ENCODE measurements at places on chromosomes 6 and 20. TPM values are rescaled to one million over a fixed set of nuclear protein-coding genes. Genes with fewer than 3 reads are reported as not detected.

Gene GSTA1
- total RNA-seq: not detected

Gene RSPH4A
- total RNA-seq: not detected

Gene FAM50B
- total RNA-seq: 14.7 TPM

Gene ZDHHC14
- total RNA-seq: 9.1 TPM

Gene CST7
- 1.5 TPM for total RNA-seq

Gene HLA-DMA
- total RNA-seq: 26.0 TPM

Gene CFB
- total RNA-seq: 11.6 TPM

DNA sequence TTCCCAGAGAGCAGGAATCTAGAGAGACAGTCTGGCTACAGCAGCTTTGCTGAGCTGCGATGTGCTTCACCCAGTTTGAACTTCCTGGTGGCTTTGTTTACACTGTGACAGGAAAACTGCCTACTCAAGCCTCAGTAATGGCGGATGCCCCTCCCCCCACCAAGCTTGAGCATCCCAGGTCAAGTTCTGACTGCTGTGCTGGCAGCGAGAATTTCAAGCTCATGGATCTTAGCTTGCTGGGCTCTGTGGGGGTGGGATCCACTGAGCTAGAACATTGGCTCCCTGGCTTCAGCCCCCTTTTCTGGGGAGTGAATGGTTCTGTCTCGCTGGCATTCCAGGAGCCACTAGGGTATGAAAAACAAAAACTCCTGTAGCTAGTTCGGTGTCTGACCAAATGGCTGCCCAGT is 91.0 kb upstream of the ESR1 start:
- H3K4me1 ChIP-seq: no peaks in the 10 kb centered on the region
- H3K27me3 ChIP-seq: peaks cover 7% of the 10 kb centered on the region
- H3K36me3 ChIP-seq: no peaks in the 10 kb centered on the region
- H3K4me3 ChIP-seq: no peak overlapping the region
- H3K27ac ChIP-seq: no peak overlapping the region

GRCh38 chr6:132764370-132764769 is 6.7 kb upstream of the VNN2 start:
- H3K27me3 ChIP-seq: no peaks in the 10 kb centered on the region
- H3K27ac ChIP-seq: no peak overlapping the region
- H3K4me3 ChIP-seq: no peak overlapping the region
- H3K36me3 ChIP-seq: peaks cover under 1% of the 10 kb centered on the region
- no peaks in the 10 kb centered on the region for H3K4me1 ChIP-seq

DNA sequence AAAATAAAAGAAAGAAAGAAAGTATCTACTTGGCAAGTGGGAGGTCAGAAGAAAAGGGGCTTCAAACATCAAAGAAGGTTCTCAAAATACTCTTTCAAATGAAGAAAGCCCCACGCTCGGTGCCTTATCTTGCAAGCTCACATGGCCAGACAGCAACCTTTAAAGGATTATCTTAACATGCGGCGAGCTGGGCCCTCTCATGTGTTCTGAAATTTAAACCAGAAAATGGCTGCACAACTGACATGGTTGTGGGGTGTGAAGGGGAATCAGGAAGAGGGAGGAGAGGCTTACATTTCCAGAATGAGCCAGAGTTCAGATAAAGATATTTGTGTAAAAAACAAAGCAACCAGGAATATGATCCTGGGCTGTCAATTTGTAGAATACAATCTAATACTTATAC is 363.1 kb downstream of the PRKN start:
- no peak overlapping the region for H3K4me3 ChIP-seq
- H3K36me3 ChIP-seq: no peaks in the 10 kb centered on the region
- no peak for DNase-seq

GRCh38 chr6:87817183-87817582 is 115.2 kb upstream of the AKIRIN2 start:
- no peak overlapping the region for H3K27ac ChIP-seq
- H3K4me1 ChIP-seq: no peaks in the 10 kb centered on the region
- no peaks in the 10 kb centered on the region for H3K27me3 ChIP-seq

- no peaks in the 10 kb centered on the region for H3K4me1 ChIP-seq
- DNase-seq: no peak
- H3K27me3 ChIP-seq: no peaks in the 10 kb centered on the region
- H3K36me3 ChIP-seq: no peaks in the 10 kb centered on the region
Measured at GRCh38 chr6:150915880-150916265, 50.4 kb downstream of the MTHFD1L start.

- H3K27me3 ChIP-seq: peaks cover 80% of the 10 kb centered on the region
- no peak for DNase-seq
- H3K36me3 ChIP-seq: no peaks in the 10 kb centered on the region
- no peak overlapping the region for H3K4me3 ChIP-seq
Measured at GRCh38 chr6:149939356-149939648, 2.5 kb upstream of the ULBP2 start.

GRCh38 chr6:116327803-116328527 is 42.8 kb upstream of the DSE start:
- H3K27me3 ChIP-seq: no peaks in the 10 kb centered on the region
- H3K27ac ChIP-seq: no peak overlapping the region
- no peak for DNase-seq

DNA sequence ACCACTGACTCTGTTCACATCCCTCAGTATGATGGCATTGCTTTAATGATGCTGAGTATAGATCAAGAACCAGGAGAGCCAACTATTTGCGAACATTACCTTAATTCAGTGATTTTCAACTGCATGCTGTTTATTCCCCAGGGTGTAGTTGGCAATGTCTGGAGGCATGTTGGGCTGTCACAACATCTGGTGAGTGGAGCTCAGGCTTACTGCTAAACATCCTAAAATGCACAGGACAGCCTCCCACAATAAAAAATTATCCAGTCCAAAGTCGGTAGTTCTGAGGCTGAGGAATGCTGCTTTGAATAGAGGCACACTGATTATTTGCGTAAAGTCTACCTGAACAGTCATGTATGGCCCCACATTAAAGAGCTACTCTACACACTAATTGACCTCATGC is 94.8 kb upstream of the OPRM1 start:
- H3K27me3 ChIP-seq: no peaks in the 10 kb centered on the region
- no peak overlapping the region for H3K4me3 ChIP-seq
- H3K36me3 ChIP-seq: no peaks in the 10 kb centered on the region

DNA sequence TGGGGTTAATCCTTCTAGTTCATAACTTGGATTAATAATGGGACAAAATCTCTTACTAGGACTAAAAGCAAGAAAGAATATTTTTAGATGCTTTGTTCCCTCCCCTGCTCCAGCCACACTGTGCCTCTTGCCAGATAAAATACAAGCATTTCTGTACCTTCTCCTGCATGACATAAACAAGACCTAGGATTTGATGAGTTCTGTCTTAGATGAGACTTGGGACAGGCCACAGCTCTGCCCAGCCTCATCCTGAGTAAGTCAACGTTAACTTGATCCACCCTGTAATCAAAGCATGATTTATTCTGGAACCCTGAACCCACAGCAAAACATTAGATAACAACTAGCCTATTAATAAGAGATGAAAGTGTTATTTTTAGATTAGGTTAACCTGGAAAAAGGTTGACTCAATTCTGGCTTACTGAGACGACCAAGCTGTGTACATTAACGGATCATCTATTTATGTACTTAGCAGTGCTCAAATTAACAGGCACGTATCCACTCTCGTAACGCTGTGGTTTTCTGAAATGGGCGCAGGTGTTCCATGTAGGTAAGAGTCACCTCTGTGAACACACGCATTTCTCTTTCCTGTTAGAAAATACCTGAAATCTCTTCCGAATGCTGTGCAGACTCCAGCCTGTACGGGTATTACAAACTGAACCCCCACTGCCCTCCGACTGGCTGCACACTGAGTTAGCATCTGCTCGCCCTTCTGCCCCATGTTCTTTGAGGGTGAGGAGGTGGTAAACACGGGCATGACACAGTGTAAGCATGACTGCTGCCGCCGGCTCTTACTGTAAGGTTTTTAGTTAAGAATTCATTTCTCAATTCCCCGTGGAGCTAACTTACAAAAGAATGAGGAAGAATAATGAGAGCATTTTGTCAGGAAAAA is 132.1 kb upstream of the FOXQ1 start:
- H3K36me3 ChIP-seq: no peaks in the 10 kb centered on the region
- no peaks in the 10 kb centered on the region for H3K4me1 ChIP-seq
- no peak overlapping the region for H3K4me3 ChIP-seq
- H3K27ac ChIP-seq: no peak overlapping the region

GRCh38 chr6:63685446-63686379 is 50.1 kb downstream of the PHF3 start:
- H3K4me3 ChIP-seq: no peak overlapping the region
- DNase-seq: no peak
- peaks cover 5% of the 10 kb centered on the region for H3K4me1 ChIP-seq
- H3K27me3 ChIP-seq: no peaks in the 10 kb centered on the region
- H3K27ac ChIP-seq: no peak overlapping the region

GRCh38 chr6:8047541-8048292 is 16.5 kb downstream of the BLOC1S5 start:
- peaks cover 4% of the 10 kb centered on the region for H3K4me1 ChIP-seq
- no peak for DNase-seq
- peak overlapping the region; percentile 44 for H3K27ac ChIP-seq
- H3K4me3 ChIP-seq: no peak overlapping the region
- no peaks in the 10 kb centered on the region for H3K27me3 ChIP-seq

DNA sequence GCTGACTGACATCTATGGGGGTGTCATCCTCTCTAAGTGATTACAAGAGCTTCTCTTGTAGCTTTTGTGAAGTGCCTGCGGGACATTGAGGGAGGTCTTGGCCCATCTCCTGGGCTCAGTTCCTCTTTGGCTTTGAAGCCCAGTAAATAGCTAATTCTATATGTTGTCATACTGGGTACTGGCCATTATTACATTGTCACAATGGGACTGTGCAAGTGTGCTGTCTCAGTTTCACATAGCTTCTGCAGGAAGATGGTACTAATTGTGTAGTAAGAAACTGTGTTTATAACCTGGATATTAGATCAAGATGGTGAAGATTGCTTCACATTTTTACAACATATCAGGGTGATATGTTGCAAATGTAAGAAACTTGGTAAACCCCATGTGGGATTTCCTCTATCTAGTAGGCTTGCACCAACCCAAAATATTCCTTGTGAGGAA is 19.9 kb downstream of the SPINT3 start:
- H3K27ac ChIP-seq: no peak overlapping the region
- no peak overlapping the region for H3K4me3 ChIP-seq
- DNase-seq: no peak
- H3K4me1 ChIP-seq: no peaks in the 10 kb centered on the region
- H3K27me3 ChIP-seq: peaks cover 29% of the 10 kb centered on the region

GRCh38 chr6:74277777-74278186 is 581.8 kb downstream of the CD109 start:
- DNase-seq: no peak
- peaks cover 11% of the 10 kb centered on the region for H3K4me1 ChIP-seq
- H3K4me3 ChIP-seq: no peak overlapping the region
- no peak overlapping the region for H3K27ac ChIP-seq

GRCh38 chr6:82330171-82330804 is 33.3 kb upstream of the TPBG start:
- H3K4me3 ChIP-seq: no peak overlapping the region
- no peaks in the 10 kb centered on the region for H3K36me3 ChIP-seq
- DNase-seq: no peak
- no peak overlapping the region for H3K27ac ChIP-seq

DNA sequence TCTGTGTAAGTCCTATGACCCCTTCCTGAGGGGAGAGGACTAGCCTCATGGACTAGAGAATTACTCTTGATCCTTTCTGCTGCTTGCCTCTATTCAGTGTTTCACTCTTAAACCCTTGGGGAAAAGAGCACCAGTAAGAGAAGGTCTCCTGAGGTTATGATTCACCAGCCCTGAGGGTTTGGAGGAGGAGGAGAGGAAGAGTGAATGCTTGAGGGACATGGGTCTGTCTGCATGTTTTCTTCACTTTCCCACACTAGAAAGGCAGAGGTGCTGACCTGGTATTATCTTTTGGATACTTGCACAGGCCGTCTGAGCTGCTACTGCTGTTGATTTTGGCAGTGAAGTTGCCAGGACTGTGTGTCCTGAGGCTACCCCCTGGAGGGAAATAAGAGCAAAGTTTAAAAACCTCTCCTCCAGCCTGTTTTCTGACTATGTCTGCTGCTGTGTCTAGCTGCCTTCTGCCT is 78.3 kb downstream of the CD109 start:
- H3K36me3 ChIP-seq: no peaks in the 10 kb centered on the region
- peaks cover 7% of the 10 kb centered on the region for H3K4me1 ChIP-seq
- no peak overlapping the region for H3K4me3 ChIP-seq
- H3K27me3 ChIP-seq: no peaks in the 10 kb centered on the region
- DNase-seq: no peak

- no peak for DNase-seq
- peaks cover 29% of the 10 kb centered on the region for H3K4me1 ChIP-seq
- peak overlapping the region; percentile 86 for H3K27ac ChIP-seq
- no peaks in the 10 kb centered on the region for H3K36me3 ChIP-seq
Measured at GRCh38 chr20:33443006-33443511, 504 bp downstream of the SNTA1 start.

DNA sequence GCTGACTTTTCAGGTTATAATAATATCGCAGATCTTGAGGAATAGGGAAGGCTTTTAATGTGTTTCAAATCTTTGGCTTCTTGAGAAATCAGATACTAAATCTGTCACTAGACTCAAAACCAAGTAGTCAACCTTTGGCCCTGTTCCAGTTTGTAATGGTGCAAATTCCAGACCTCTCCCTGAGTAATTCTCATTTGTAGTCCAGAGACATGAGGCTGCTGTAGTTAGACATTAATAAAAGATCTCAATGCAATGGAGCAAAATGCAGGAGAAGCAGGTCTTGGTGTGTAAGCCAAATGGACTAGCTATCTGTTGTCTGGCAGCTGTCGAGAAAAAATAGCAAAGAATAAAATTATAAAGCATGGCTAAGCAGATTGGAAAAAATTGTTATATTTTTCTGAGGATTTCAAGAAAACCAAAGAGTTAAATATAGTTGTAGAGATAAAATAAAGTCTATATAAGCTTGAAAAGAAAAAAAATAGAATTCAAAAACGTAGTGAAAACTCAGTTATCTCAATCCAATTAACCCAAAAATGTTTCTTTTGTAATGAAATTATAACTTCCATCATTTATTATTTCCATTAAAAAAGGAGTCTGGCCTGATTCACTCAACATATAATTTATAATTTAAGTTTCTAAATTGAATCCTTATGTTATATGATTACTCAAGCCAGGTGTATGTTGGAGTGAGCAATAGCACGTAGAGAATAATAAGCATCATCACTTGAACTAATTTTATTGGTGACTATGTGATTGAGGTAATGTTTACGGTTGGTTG is 161.5 kb upstream of the ADGRB3 start:
- H3K27ac ChIP-seq: no peak overlapping the region
- no peak for DNase-seq
- H3K36me3 ChIP-seq: no peaks in the 10 kb centered on the region
- H3K4me3 ChIP-seq: no peak overlapping the region
- H3K27me3 ChIP-seq: no peaks in the 10 kb centered on the region

- H3K4me1 ChIP-seq: peaks cover 9% of the 10 kb centered on the region
- H3K4me3 ChIP-seq: no peak overlapping the region
- H3K27me3 ChIP-seq: peaks cover 85% of the 10 kb centered on the region
- H3K27ac ChIP-seq: no peak overlapping the region
- no peak for DNase-seq
Measured at GRCh38 chr6:28633445-28634215, 107.9 kb downstream of the GPX5 start.
